CMK (cell line): ENCODE measurements at places on chromosomes 1 and 21.

- no peak for DNase-seq
These were observed 24.3 kb upstream of the PLCH2 start for GRCh38 chr1:2451741-2452140.

GRCh38 chr21:37861561-37861960 lies 54.7 kb downstream of the KCNJ6 start:
- no peak for DNase-seq

DNA sequence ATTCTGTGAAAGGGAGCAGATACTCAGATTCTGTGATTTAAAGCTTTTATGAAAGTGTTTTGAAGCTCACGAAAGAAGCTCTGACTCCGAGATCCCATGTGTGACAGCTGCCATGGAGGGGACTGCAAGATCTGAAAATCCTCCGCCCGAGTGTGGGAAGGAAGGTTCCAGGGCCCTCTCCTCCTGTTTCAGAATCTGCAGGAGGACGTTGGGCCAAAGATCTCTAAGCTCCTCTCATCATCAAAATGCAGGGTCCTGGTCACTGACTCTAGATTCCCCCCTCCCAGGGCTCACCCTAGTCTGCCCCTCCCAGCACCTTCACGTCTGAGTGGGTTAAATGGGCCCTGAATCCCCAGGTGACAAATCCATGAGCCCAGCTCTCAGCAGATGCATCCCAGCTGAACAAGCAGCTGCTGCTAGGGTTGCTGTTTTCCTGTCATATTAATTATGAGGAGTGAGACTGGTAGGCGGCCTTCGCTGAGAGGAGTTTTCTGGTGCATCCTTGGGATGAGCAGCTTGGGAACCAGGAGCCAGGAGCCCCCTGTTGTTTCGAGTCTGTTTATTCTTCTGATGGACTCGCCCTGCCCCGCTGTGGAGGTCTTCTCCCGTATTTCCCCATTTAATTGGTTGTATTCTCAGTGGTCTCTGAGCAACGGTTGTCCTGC lies 402.0 kb downstream of the MATN1 start:
- no peak for DNase-seq

DNA sequence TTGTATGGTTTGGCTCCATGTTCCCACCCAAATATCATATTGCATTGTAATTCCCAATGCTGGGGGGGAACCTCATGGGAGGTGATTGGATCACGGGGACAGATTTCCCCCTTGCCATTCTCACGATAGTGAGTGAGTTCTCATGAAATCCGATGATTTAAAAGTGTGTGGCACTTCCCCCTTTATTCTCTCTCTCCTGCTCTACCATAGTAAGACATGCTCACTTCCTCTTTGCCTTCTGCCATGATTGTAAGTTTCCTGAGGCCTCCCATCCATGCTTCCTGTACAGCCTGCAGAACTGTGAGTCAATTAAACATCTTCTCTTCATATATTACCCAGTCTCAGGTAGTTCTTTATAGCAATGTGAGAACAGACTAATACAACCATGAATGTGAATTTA lies 211.6 kb upstream of the NR5A2 start:
- DNase-seq: no peak

- DNase-seq: no peak
These were observed 125.3 kb upstream of the CYYR1 start for GRCh38 chr21:26698416-26698815.

DNA sequence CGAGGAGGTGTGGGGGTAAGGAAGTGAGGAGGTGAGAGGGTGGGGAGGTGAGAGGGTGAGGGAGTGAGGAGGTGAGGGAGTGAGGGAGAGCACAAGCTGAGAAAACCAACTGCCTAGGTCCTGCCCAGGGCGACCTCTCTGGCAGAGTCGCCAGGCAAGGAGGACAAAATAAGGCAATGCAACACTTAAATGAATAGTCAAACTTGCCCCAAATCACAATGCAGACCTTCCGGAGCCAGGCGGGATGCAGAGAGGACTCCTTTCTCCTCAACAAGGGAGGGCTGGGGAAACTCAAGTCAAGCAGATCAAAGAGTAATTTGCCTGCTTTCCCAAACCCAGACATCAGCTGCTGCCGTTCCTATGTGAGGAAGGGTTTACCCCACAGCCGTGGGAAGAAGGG lies 86.0 kb downstream of the CCDC185 start:
- no peak for DNase-seq
